NCI-H460 (cell line): ENCODE measurements at places on chromosomes 3 and 15. TPM values are rescaled to one million over a fixed set of nuclear protein-coding genes. Genes with fewer than 3 reads are reported as not detected.

- DNase-seq, result no peak
These were observed 11.7 kb upstream of the SPATA12 start for GRCh38 chr3:57048728-57049127.

GRCh38 chr15:87998630-87999029, 257.9 kb downstream of the NTRK3 start:
- no peak for DNase-seq

- no peak for DNase-seq
These were observed 74.4 kb downstream of the ATP1B3 start for GRCh38 chr3:141950572-141951493.

The ACTRT3 gene
- total RNA-seq, result 0.26 and 0.67 TPM in 2 replicates

- DNase-seq, result no peak
These were observed 31.6 kb downstream of the SLC24A1 start for GRCh38 chr15:65653341-65653740.
